ENCODE measurements at places on chromosomes 1 and 21. TPM values are rescaled to one million over a fixed set of nuclear protein-coding genes. Genes with fewer than 3 reads are reported as not detected.

DNA sequence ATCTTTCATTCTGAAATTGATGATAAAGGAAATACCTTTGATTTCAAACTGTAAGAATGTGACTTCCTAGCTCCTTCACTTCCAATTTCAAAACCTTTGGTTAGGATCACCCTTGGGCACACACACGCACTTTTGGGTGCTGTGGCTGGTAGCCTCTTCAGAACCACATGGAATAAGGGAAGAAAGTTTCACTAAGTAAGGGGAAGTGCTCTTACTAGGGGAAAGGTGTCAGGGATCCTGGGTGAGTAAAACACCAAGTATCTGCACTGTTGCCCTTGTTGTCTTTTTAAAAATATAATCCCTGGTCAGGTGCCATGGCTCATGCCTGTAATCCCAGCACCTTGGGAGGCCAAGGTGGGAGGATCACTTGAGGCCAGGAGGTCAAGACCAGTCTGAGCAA, 132.4 kb downstream of the SDCCAG8 start:
- no peaks in the 10 kb centered on the region for H3K36me3 ChIP-seq
- H3K4me1 ChIP-seq: no peaks in the 10 kb centered on the region
- H3K27me3 ChIP-seq: no peaks in the 10 kb centered on the region
- H3K4me3 ChIP-seq: no peak overlapping the region
- no peak overlapping the region for H3K27ac ChIP-seq
- DNase-seq: no peak

DNA sequence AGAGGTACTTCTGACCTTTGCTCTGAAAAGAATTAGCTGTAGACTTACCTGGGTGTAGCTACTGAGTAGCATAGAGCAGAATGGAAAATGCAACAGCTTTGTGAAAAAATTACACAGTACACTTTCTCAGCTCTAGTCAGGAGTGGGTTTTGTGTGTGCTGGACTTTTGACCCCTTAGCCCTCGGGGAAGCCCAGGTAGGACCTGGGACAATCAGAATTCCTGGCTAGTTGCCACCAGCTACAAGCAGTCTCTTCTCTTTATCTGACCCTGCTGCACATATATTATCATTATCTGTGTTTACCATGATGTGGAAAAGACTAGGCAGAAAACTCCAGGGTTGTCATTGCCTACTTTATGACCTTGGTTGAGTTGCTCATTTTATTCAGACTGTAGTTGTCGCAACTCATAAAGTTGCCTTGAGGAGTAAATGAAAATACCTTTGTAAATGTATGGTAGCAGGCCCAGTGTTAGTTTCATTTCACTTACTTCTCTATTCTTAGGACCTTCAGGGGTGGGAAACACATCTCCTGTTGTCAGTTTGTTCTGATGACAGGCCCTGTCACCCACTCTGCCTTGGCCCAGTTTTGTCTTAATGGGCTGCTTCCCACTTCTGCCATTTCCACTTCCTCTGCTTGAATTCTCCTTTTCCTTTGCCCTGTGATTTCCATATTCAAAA, 5.4 kb downstream of the NEK7 start:
- H3K36me3 ChIP-seq: no peaks in the 10 kb centered on the region
- no peak for DNase-seq
- no peak overlapping the region for H3K27ac ChIP-seq
- no peaks in the 10 kb centered on the region for H3K27me3 ChIP-seq
- no peak overlapping the region for H3K4me3 ChIP-seq

Gene PALMD
- not detected for total RNA-seq

Gene NTMT2
- not detected for total RNA-seq

Gene CRP
- not detected for total RNA-seq
